Activated CD8-positive, alpha-beta T cell treated with anti-CD3 and anti-CD28 coated beads for 36 hours (primary cell): ENCODE measurements at places on chromosomes 2 and 18.

- no peak for DNase-seq
Measured at GRCh38 chr2:214130114-214130513, 280.7 kb upstream of the VWC2L start.

DNA sequence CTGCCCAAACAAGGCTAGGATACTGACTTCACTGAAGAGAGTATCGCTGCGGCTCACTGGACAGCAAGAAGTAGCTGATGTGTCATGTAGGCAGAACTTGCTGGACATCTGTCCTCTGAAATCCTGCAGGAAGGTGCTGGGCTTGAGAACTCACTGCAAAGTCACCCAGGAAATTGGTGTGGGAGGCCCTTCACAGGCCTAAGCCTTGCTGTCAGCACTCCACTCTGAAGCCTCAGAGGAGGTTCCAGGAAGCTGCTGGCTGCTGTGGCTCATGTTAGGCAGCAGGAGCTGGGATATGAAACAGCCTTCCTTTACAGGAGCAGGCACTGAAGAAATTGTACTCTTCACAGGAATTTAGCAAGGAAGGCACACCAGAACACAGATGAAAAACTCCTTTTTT lies 88.3 kb upstream of the CCDC68 start:
- no peak for DNase-seq

DNA sequence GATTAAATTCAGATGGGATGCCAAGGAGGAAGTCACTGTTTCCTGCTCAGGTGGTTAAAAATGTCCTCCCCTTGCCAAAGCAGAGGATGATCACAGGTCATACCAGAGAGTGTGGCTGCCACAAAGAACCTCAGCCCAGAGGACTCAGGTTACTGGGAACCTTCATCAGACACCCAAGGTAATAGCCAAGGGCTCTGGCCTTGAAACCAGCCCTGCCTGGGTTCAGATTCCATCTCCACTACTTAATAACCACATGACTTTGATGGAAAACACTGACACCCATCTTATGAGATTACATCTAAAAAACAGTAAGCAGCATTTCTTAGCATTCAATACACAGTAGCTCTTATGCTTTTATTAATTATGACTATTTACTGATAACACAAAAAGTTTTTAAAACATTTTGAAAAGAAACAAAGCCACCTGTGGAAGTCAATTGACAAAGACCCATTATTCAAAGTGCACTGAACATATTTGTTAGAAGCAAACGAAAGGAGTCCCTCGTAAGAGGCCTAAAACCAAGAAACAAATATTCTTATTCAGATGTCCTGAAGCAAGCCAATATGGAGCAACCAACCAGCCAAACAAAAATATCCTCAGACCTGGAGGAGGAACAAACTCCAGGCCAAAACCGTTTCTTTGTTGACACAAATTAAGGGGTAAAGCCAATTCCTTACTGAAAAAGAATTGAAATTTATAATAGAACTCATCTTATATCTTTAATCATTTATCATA lies 241.5 kb downstream of the RNF152 start:
- DNase-seq = no peak

GRCh38 chr18:9410515-9410914 lies 64.8 kb upstream of the RALBP1 start:
- no peak for DNase-seq

GRCh38 chr2:238130111-238130695 lies 8.3 kb upstream of the KLHL30 start:
- DNase-seq = no peak

DNA sequence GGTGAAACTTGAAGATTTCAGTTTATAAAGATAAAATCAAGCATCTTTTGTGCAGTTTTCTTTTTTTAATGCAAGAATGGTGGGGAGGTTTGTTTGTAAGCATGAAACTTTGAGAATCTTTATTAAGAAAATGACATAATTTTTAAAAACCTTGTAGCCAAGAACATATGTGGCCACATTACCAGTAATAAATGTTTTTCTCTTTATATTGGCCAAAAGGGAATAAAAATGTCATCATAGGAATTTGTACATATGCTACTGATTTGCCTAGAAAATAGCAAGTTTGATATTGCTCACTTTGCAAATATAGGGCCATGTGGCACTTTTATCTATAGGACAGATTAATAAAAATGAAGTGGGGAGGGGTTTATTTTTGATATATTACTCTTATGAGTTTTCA lies 25.6 kb downstream of the METTL21A start:
- no peak for DNase-seq

DNA sequence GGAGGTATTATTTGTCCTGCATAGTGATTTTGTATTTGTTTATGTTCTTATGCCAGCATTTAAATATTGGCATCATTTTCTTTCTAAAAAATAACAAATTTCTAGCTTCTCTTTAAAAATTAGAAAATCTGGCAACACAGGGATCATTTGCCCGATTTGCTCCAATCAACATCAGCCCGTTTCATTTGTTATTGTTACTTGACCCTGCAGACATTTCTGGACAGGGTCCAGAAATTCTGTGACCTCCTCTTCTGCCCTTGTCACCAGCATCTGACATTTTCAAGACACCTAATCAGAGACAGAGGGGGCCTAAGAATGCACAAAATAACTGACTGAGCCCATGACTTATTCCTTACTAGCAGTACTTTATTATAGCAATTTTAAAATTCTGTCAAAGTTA lies 253.3 kb downstream of the MREG start:
- DNase-seq = no peak

- DNase-seq = no peak
Measured at GRCh38 chr2:108423067-108423466, 25.9 kb upstream of the GCC2 start.

- DNase-seq = no peak
Measured at GRCh38 chr2:178891959-178892485, 84.8 kb upstream of the TTN start.

DNA sequence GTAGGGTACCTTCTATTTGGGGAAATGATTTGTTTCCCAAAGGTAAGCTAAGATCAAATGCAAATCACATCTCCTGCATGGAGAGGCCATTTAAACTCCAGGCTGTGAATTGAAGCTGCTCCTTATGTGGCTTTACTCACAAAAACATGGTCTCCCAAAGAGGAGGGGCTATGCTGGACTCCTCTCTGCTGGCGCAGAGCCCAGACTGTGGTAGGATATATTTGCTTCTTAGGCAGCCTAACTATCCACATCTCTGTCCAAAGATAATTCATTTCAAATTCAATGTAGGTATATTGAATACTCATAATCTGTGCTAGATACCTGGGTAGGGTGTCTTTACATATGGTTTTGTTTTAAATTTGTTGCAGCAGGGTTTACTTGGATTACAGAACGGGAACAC lies 358.5 kb downstream of the ALK start:
- no peak for DNase-seq

DNA sequence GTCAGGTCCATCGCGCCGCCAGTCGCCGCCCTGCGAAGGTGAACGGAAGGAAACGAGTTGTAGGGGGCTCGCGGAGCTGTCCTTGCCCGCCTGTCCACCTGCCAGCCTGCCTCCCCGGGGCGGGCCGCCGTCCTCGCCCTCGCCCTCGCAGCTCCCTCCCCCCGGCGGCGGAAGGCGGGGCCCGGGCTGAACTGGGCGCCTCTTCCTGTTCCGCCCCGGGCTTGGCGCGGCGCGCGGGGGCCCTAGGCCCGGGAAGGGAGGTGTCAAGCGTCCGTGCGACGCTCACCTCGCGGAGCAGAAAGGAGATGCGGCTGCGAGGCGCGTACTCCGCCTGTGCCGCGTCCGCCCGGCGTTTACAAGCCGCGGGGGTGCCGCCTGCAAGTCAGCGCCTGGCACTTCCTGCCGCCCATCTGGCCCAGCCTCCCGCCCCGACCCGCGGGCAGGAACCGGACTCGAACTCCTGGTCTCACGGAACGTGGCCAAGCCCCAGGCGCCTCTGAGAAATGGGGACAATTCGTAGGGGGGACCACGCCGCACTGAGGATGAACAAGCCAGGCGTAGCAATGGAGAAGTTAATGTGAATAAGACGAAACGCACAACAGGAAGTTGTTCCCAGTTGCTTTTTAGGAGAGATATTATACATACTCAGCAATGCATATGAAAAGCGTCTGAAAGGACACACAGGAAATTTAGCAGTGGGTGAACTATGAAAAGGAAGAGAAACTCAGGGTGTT lies at the start of gene CNPPD1:
Gene CNPPD1, minus strand, starts transcription at position 108 of the 734 bp plus-strand sequence. Its CDS starts 97 bp downstream, at position 11.
- peak; percentile 90 for DNase-seq

GRCh38 chr2:46937471-46937901 lies 21.9 kb upstream of the MCFD2 start:
- DNase-seq = no peak

DNA sequence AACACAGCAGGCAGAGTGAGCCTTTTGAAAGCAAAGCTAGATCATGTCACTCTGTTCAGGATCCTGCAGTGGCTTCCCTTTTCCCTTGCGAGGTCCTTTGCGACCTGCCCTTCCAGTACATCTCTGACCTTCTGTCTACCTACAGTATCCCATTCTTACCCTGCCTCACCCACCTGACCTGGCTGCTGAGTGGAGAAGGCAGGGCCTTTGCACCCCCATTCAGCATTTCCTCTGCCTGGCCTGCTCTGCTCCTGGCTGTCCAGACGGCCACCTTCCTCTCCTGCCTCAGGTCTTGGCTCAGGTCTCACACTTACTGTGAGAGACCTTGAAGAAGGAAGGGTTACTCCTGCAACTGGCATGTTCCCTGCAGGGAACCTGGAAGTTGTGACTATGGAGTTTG lies 77.4 kb downstream of the MAPRE2 start:
- DNase-seq = no peak

DNA sequence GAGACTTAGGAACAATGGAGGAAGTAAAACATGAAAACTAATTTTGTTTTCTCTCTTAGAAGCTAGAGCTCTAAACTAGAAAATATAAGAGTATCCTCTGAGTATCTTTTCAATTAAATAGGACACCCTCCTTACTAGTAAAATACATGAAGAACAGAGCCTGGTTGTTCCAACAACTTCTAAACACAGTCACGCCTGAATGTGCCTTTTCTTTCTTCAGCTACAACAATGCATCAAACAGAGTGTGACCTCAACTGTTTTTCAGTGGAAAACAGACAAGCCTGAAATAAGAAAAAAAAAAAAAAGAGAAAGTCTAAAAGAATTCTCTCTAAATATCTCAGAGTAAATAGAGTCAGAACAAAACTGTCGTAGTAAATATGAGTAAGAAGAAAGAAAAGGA lies 928.8 kb downstream of the CNTNAP5 start:
- DNase-seq = no peak

GRCh38 chr2:131152074-131152473 lies 46.9 kb downstream of the PLEKHB2 start:
- no peak for DNase-seq

DNA sequence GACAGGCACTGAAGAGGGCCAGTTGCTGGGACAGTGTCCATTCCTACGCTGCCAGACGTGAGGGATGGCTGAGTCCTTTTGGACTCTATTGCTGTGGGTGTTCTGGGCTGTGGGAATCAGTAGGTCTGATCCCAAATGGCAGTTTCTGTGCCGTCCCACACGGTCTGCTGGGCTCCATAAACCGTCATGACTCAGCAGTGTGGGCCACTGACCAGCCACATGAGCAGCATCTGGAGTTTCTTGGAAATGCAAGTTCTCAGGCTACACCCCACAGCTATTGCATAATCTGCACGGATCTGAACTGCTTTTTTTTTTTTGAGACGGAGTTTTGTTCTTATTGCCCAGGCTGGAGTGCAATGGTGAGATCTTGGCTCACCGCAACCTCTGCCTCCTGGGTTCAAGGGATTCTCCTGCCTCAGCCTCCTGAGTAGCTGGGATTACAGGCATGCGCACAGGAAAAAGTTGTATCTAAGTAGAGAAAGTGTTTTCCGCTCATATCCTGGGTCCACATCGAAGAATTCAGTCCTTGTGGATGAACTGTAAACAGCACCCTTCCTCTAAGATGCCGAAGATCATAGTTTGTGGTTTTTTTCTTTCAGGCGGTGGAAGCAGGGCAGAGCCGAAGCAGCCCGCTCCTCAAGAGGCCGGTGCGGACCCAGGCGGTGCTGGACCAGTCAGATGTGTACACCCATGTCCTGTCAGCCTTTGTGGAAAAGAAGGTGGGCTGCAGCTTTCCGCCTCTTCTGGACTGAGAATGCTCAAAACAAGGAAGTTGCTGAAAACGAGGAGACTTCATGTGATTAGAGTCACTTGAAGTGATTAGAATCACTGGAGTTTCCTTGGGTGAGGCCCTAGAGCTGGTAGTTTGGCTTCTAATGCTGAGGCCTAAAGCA lies 25.5 kb downstream of the RMC1 start:
- DNase-seq = no peak

- DNase-seq = no peak
Measured at GRCh38 chr2:208820014-208820688, 413.6 kb downstream of the PTH2R start.

DNA sequence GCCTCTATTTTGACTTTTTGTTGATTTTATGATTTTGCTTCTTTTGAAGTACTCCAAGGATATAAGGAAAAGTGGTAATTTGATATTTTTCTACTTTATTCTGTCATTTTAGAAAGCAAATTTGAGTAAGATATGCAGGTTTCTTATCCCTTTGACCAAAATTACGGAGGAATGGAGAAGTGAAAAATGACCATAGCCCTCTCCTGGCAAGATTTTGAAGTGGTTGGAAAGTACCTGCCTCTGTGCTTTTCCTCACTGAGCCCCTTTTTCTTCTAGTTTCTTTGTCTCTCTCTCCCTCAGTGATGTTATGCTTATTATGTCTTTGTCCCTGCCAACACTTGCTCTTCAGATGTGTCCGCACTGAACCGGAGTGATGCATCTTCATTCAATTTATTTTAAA lies 898.1 kb downstream of the EPHA4 start:
- DNase-seq = no peak

GRCh38 chr18:70288851-70289328 lies at the start of gene SOCS6:
Gene SOCS6, plus strand, starts transcription at chr18:70289045. Its CDS starts 35,624 bp downstream, at chr18:70324669.
- peak; percentile 42 for DNase-seq

DNA sequence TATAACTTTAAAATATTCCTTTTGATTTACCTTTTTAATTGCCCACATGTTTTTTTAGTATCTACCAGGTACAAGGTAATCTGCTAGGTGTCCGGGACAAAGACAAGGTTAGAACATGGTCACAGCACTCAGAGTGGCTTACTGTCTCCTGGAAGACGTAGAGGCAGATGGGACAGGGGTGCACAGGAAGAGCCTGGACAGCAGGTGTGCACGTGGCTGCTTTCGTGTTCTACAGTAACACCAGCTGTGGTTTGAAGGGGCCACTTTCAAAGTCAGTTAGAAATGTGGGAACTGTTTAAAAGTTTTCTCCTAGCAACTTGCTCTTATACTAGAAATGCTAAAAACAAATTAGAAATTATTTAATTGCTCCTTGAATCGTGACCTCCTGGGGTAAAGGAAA lies 102.9 kb upstream of the ALPP start:
- DNase-seq = no peak

- DNase-seq = no peak
Measured at GRCh38 chr2:164084066-164084465, 348.3 kb upstream of the FIGN start.

DNA sequence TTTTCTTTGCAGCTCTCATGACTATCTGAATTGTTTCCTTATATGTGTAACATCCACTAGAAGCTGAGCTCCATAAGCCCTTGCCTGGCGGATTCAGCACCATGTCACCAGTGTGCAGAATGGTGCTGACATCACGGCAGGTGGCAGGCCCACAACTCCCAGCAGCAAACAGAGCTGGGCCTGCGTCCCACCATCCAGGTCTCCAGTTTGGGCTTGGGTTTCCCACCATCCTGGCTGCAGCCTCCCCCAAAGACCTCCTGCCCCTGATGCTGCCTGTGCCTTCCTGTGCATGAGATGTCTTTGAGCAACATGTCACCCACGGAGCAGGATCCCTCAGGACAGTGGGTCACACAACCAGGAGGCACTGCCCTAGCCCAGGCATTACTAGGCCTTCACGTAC lies 113.1 kb downstream of the TNS1 start:
- DNase-seq = no peak

- no peak for DNase-seq
Measured at GRCh38 chr2:14565666-14566065, 66.9 kb upstream of the LRATD1 start.

- no peak for DNase-seq
Measured at GRCh38 chr18:8163286-8163959, 445.8 kb upstream of the RAB12 start.
